Prostate gland (tissue), 2 donors: ENCODE measurements at places on chromosomes 12 and 14. TPM values are rescaled to one million over a fixed set of nuclear protein-coding genes. Genes with fewer than 3 reads are reported as not detected.

GRCh38 chr14:68392393-68393141, 400.3 kb downstream of the ZFP36L1 start:
- H3K4me1 ChIP-seq = no peaks in the 10 kb centered on the region
- no peak overlapping the region for H3K4me3 ChIP-seq
- H3K27me3 ChIP-seq = no peaks in the 10 kb centered on the region
- no peak overlapping the region for H3K27ac ChIP-seq
- no peaks in the 10 kb centered on the region for H3K36me3 ChIP-seq

- no peak overlapping the region for H3K27ac ChIP-seq
- H3K4me3 ChIP-seq = no peak overlapping the region
- no peaks in the 10 kb centered on the region for H3K36me3 ChIP-seq
- no peaks in the 10 kb centered on the region for H3K4me1 ChIP-seq
- DNase-seq = no peak
These were observed 57.1 kb downstream of the CCDC60 start for GRCh38 chr12:119391673-119392072.

Gene NYNRIN
- 26.5 TPM for total RNA-seq

Gene CINP
- total RNA-seq = 40.8 TPM

- DNase-seq = no peak
- no peaks in the 10 kb centered on the region for H3K27me3 ChIP-seq
- H3K36me3 ChIP-seq = no peaks in the 10 kb centered on the region
- H3K4me3 ChIP-seq = no peak overlapping the region
These were observed 24.4 kb upstream of the CDK17 start for GRCh38 chr12:96424601-96425000.

DNA sequence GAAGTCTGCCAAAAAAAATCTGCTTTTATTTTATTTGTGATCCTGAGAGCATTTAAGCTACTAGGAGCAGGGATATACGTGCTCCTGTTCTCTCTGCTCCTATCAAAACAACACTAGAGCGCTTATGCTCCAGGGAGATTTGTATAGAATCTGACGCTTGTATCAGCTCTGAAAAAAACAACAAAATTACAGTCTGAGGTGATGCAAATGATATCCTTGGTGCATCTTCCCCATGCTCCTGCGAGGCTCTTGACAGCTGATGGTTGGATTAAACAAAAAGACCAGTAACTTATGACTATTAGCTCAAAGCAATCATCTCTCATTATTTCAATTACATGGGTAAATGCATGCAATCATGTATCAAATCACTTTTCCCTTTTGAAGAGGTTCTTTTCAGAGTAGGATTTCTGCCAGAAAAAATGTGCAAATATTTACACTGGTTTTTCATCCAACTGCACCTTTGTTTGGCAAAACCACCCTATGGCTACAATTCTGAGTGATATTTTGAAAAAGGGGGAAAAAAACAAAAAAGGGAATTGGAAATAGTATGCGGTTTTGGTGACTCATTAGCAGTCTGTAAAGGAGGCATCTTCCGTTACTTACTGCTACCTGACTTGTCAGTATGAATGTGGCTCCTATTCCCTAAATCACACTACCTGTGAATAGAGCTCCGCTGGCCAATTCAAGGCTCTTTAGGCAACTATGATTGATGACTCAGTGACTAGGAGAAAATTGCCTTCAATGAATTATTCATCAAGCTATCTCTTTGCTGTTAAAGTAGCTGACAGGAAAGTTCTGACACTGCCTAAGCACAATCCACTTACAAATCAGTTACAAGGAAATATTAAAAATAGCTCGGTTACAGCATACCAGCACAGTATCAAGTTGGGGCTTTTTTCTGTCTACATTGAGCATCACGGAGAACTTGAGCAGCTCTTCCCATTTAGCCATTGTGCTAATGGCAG, 450.0 kb downstream of the FOXG1 start:
- H3K27me3 ChIP-seq = no peaks in the 10 kb centered on the region
- no peak overlapping the region for H3K27ac ChIP-seq
- H3K4me1 ChIP-seq = no peaks in the 10 kb centered on the region

Gene CLEC9A
- not detected for total RNA-seq

GRCh38 chr14:61549425-61549824, 145.9 kb upstream of the HIF1A start:
- no peaks in the 10 kb centered on the region for H3K36me3 ChIP-seq
- H3K4me1 ChIP-seq = peaks cover 2% of the 10 kb centered on the region
- H3K27ac ChIP-seq = no peak overlapping the region
- H3K4me3 ChIP-seq = no peak overlapping the region
- no peak for DNase-seq

GRCh38 chr14:49408187-49408933, 177.8 kb downstream of the RPS29 start:
- no peak for DNase-seq
- no peaks in the 10 kb centered on the region for H3K36me3 ChIP-seq
- H3K4me3 ChIP-seq = no peak overlapping the region
- H3K27me3 ChIP-seq = no peaks in the 10 kb centered on the region
- no peaks in the 10 kb centered on the region for H3K4me1 ChIP-seq

GRCh38 chr12:132114667-132115066, 29.5 kb downstream of the DDX51 start:
- no peak overlapping the region for H3K27ac ChIP-seq
- no peaks in the 10 kb centered on the region for H3K4me1 ChIP-seq
- no peak for DNase-seq
- H3K4me3 ChIP-seq = no peak overlapping the region
- H3K27me3 ChIP-seq = no peaks in the 10 kb centered on the region

DNA sequence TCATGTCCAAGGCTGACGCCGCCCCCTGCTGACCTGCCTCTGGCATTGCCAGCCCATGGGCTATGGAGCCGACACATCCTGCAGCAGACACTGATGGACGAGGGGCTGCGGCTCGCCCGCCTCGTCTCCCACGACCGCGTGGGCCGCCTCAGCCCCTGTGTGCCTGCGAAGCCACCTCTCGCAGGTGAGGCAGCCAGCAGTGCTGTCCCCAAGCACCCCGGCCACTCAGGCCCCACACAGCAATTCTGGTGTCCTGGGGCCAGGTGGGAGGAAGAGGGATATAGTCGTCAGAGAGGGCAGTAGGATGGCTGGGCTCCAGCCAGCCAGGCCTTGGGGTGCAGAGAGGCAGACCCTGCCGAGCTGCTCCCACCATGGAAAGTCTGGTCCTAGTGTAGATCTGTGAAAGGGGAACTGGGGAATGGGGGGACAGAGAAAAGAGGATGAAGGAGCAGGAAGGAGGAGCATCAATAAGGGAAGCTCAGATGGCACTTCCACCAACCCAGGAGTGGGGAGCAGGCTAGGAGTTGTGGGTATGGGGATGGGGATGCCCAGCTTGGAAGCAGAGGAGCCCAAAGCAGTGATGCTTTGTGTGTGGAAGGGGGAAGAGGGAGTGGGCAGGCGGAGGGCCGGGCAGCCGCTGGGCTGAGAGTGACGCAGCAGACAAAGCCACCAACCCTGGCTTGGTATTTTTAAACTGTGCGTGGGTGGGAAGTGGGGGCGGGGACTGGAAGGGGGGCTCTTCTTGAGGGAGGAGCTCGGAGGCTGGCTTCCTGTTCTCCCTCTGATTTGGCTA, 4.7 kb downstream of the NAB2 start:
- peak; percentile 67 for DNase-seq
- H3K4me3 ChIP-seq = no peak overlapping the region
- H3K36me3 ChIP-seq = peaks cover 10% of the 10 kb centered on the region
- H3K4me1 ChIP-seq = peaks cover 34% of the 10 kb centered on the region

DNA sequence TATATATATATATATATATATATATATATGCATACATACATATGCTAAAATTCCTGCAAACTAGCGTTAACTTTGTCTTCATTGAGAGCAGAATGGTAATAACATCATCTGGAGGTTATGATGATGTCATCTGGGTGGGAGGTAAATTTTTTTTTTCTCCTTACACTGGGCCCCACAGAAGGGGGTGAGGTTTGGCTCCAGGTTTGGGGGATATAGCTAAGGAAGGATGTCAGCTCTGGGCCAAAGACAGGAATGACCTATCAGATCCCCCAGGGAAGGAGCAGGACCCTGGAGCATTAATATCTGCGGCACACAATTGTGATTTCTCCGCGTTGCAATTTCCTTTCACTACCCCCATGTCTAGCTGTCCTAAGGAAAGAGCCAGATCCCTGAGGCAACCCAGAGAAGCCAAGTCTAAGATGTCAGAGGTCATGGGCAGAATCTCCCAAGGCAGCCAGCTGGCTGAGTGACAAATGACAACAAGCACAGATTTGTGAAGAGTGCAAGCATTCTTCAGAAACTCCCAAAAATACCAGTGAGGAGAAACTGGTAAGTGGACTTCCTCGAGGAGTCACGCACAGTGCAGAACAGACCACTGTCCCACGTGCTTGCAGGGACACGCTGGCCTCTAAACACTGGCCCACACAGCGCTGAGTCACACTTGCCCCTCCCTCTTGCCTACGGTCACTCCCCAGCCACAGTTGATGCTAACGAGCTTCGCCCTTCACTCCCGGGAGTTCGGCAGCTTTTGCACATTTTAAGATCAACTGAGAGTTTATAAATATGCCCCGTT, 9.9 kb downstream of the UBC start:
- no peaks in the 10 kb centered on the region for H3K36me3 ChIP-seq
- H3K27me3 ChIP-seq = no peaks in the 10 kb centered on the region
- peak; percentile 75 for DNase-seq
- peak overlapping the region; percentile 55 for H3K27ac ChIP-seq
- H3K4me1 ChIP-seq = peaks cover 4% of the 10 kb centered on the region
- no peak overlapping the region for H3K4me3 ChIP-seq

DNA sequence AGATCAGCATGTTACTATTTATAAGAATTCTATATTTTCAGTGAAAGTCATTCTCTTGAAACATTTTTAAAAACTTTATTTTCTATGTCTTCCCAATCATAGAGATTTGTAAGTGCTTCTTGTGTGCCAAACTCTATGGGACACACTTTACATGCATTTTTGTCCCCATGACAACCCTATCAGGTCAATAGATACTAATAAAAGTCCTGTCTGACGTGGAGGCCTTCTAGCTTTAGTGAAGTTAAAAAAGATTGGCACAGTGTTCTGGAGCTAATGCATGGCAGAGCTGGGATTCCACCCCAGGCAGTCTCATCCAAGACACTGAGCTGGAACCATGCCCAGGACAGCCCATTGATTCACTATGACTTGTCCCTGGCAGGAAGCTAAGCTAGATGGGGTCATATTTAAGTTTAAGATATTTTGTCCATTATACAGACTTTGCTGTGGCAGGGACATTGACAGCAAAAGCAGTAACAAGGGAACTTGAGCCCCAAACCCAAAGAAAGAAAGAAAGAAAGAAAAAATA, 28.1 kb downstream of the TTC6 start:
- no peaks in the 10 kb centered on the region for H3K27me3 ChIP-seq
- no peaks in the 10 kb centered on the region for H3K36me3 ChIP-seq
- peak overlapping the region; percentile 36 for H3K27ac ChIP-seq
- DNase-seq = peak; percentile 88
- H3K4me1 ChIP-seq = no peaks in the 10 kb centered on the region

Gene ING4
- 75.5 TPM for total RNA-seq

DNA sequence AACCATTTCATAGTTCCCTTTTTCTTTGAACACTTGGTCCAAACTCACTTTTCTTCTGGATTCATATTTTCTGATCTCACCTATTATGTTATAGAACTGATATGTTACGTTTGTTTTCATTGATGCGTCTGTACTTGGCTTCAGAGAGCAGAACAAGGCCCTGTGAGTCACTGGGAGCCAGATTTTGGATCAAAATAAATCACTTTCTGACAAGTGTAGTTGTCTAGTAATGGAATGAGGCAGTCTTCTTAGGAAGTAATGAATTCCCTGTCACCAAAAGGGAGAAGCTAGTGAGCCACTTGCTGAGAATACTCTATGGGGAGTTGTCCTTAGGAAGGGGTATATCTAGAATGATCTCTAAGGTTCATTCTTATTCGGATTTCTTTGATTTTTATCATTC, 10.2 kb downstream of the BICD1 start:
- H3K27me3 ChIP-seq = no peaks in the 10 kb centered on the region
- H3K4me3 ChIP-seq = no peak overlapping the region

DNA sequence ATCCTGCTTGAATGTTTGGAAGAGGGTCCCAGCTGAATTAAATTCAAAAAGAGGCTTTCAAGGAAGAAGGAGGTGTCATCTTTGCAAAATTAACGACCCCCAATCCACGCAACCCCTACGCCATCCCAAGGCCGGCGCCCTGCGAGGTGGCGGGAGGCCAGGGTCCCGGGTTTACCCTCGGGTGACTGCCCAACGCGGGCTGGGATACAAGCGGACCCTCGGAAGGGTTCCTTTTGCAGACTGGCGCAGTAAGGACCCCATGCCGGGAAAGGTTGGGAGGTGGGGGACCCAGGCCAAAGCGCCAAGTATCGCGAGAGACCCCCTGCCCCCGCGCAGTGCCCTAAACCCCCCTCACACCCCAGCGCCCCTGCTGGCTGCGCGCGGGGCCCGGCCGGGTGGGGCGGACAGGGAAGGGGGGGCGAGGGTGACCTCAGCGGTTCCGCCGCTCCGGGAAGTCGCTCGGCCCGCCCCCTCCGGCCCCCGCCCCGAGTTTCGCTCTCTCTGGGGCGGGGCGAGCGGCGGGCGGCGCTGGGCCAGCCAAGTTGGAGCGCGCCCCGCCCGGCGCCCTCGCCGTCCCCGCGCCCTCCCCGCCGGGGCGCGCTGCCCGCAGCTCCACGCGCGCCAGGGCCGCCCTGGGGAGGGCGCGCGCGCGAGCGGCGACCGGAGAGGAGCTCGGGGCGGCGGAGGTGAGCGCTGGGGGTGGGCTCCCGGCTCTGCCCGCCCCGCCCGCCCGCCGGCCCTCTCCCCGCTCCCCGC, 708 bp upstream of the ZBTB42 start:
- H3K27me3 ChIP-seq = no peaks in the 10 kb centered on the region
- H3K4me3 ChIP-seq = peak overlapping the region; percentile 58
- DNase-seq = peak; percentile 87
- H3K4me1 ChIP-seq = peaks cover 28% of the 10 kb centered on the region

GRCh38 chr14:62322216-62322615, 560.0 kb downstream of the SNAPC1 start:
- no peaks in the 10 kb centered on the region for H3K27me3 ChIP-seq
- H3K27ac ChIP-seq = no peak overlapping the region
- no peaks in the 10 kb centered on the region for H3K4me1 ChIP-seq
- no peak for DNase-seq
- H3K4me3 ChIP-seq = no peak overlapping the region

GRCh38 chr12:89994911-89995310, 286.3 kb upstream of the ATP2B1 start:
- DNase-seq = no peak
- H3K4me3 ChIP-seq = no peak overlapping the region
- no peaks in the 10 kb centered on the region for H3K27me3 ChIP-seq
- H3K4me1 ChIP-seq = no peaks in the 10 kb centered on the region
- H3K27ac ChIP-seq = no peak overlapping the region

GRCh38 chr12:53078425-53079225, 565 bp downstream of the SPRYD3 start:
- no peaks in the 10 kb centered on the region for H3K36me3 ChIP-seq
- DNase-seq = no peak
- peak overlapping the region; percentile 59 for H3K4me3 ChIP-seq

GRCh38 chr12:128276471-128276870, 9.5 kb downstream of the TMEM132C start:
- no peak overlapping the region for H3K4me3 ChIP-seq
- H3K4me1 ChIP-seq = no peaks in the 10 kb centered on the region
- H3K27ac ChIP-seq = no peak overlapping the region
- H3K36me3 ChIP-seq = no peaks in the 10 kb centered on the region
- no peak for DNase-seq
